ENCODE measurements at places on chromosomes 12 and 14. TPM values are rescaled to one million over a fixed set of nuclear protein-coding genes. Genes with fewer than 3 reads are reported as not detected.
A peak's percentile ranks its signal among the peaks of the same experiment; 100 is the strongest.

The DPY19L2 gene
- total RNA-seq, result 3.6 TPM

The RD3L gene
- total RNA-seq, result not detected

The OLR1 gene
- 0.87 TPM for total RNA-seq

GRCh38 chr12:105744371-105745058, 394.2 kb downstream of the NUAK1 start:
- no peak for DNase-seq

GRCh38 chr12:108861878-108862587, 4.7 kb upstream of the SSH1 start:
- DNase-seq, result no peak

- DNase-seq, result peak; percentile 29
Measured at GRCh38 chr12:79645235-79645630, 45.5 kb downstream of the PAWR start.

The CLECL1 gene
- not detected for total RNA-seq

The NANOG gene
- not detected for total RNA-seq
